ENCODE measurements at places on chromosomes 1 and 21.

DNA sequence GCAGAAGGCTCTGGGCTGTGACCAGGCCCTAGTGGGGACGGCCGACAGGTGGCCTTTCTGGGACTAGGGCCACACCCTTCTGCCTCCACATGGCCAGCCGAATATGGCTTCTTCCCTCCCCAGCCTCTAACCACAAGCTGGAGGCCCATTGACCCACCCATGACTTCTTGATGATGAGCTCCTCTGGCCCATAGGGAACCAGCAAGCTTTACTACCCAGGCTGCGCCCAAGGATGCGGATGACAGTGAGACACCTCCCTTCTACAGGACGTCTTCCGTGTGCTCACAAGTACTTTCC, 41.0 kb downstream of the LDLRAD2 start:
- DNase-seq, result no peak

DNA sequence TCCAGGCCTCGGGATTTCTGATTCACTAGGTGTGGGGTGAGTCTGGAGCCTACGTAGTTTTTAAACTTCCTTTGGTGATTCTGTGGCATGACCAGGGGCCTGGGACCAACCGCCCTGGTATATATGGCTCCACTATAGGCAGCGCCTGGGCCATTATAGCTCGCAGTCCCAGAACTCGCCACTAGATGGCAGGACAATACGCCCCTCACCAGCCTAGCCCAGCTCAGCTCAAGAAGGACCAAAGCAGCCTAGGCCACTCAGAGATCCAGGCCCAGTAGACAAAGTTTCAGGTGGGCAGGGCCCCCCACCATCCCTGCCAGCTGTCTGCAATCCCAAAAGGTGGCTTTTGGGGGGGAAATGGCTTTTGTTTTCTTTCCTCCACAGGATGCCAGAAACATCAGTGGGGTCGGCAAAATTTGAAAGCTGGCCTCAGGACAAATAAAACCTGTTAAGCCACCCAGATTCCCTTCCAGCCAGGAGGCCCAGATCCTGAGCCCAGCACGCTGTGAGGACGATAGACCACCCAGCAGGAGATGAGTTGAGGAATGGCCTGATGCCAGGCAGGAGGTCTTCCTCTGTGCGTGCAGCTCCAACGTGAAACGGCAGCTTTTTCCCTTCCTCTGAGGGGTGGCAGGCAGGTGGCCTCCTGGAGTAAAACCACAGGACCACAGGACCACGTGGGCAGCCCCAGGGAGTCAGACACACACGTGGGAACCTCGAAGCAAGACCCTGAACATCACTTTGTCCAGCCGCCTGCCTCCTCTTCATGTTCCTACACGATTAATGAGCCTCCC, 24.8 kb upstream of the TMEM51 start:
- DNase-seq, result no peak

- no peak for DNase-seq
These were observed 86.5 kb upstream of the HMGB4 start for GRCh38 chr1:33777337-33777736.

DNA sequence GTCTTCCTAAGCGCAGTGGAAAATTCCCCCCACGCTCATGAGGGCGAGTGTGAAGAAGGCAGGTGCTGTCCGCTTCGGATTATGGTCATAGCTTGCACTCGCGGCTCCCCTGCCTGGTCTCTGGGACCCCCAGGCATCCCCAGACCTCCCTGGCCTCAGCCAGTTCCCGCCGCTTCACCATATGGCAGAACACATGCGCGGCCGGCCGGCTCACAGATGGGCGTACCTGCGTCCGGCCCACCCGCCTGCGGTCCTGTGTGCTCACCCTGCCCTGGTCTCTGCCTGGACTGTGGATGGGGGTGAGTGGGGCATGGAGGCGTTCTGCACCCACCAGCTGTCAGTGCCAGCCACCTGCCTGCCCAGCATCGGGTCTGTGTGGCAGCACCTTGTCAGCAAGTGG, 34.1 kb downstream of the PRKCZ start:
- no peak for DNase-seq

GRCh38 chr1:117364240-117364639, 3.0 kb upstream of the MAN1A2 start:
- DNase-seq, result no peak

- DNase-seq, result no peak
These were observed 1.2 kb downstream of the TUT4 start for GRCh38 chr1:52551507-52552235.
